ENCODE measurements at places on chromosomes 1 and 21. TPM values are rescaled to one million over a fixed set of nuclear protein-coding genes. Genes with fewer than 3 reads are reported as not detected.

- peaks cover 40% of the 10 kb centered on the region for H3K4me1 ChIP-seq
- no peaks in the 10 kb centered on the region for H3K27me3 ChIP-seq
- DNase-seq = peak; percentile 29
- peak overlapping the region; percentile 12 for H3K27ac ChIP-seq
- H3K4me3 ChIP-seq = no peak overlapping the region
Observed at GRCh38 chr1:22039594-22040285, 12.8 kb upstream of the CDC42 start.

DNA sequence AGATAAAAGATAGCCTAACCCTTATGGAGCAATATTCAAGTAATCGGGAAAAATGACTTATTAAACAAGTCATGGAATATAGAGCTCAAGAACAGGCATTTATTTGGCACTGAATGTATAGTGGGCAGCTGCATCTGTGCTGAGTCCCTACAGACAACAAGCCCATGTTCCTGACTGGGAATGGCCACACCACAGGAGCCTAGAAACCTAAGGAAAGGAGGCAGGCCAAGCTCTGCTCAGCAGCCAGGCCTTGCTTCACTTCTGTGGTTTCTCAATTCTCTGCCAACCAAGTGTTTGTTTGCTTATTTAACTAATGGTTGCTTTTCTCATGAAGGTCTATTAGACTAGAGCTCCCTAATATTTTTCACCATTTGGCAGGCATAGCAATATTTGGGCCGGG, 21.5 kb downstream of the AK2 start:
- H3K4me3 ChIP-seq = no peak overlapping the region
- DNase-seq = no peak
- no peaks in the 10 kb centered on the region for H3K27me3 ChIP-seq
- no peak overlapping the region for H3K27ac ChIP-seq
- H3K36me3 ChIP-seq = peaks cover 75% of the 10 kb centered on the region

The APOBEC4 gene
- total RNA-seq = not detected

DNA sequence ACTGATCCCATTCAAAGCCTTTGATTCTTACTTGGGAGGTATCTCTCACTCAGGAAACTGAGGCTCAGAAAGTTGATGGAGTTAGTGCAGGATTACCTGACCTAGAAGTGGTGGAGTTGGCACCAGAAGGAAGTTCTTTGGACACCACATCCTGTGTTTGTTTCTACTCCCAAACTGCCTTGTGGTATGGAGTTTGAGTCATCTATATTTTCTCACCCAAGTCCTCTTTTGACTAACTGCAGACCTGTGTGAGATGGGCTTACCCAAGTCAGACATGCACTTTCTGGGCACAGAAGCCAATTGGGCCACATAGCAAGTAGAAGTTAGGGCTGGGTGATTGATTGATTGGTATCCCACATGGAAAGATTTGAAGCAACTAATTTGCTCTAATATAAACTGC, 36.1 kb downstream of the FGGY start:
- no peak overlapping the region for H3K4me3 ChIP-seq
- H3K27ac ChIP-seq = no peak overlapping the region
- no peaks in the 10 kb centered on the region for H3K36me3 ChIP-seq
- no peaks in the 10 kb centered on the region for H3K27me3 ChIP-seq
- H3K4me1 ChIP-seq = peaks cover 15% of the 10 kb centered on the region

DNA sequence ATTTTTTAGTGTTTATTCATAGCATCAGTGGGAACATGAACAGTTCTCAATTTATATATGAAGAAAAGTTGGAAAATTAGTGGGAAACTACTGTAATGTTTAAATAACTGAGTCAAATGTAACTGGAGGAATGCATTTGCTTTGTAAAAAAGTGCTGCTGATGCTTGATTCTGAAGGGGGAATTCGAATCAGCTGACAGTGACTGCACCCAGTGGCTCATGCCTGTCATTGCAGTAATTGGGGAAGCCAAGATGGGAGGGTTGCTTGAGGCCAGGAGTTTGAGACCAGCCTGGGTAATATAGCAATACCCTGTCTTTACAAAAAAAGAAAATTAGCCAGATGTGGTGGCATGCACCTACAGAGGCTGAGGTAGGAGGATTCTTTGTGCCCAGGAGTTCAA, 398.4 kb downstream of the ZP4 start:
- H3K27me3 ChIP-seq = no peaks in the 10 kb centered on the region
- no peak overlapping the region for H3K27ac ChIP-seq
- no peak overlapping the region for H3K4me3 ChIP-seq
- no peaks in the 10 kb centered on the region for H3K4me1 ChIP-seq
- H3K36me3 ChIP-seq = 0 out of 2 replicates have a peak, but pooled peaks cover 3% of the 10 kb centered on the region
- peak; percentile 32 for DNase-seq

GRCh38 chr1:18513995-18514394, 33.3 kb downstream of the KLHDC7A start:
- H3K27me3 ChIP-seq = peaks cover 11% of the 10 kb centered on the region
- H3K4me1 ChIP-seq = peaks cover 9% of the 10 kb centered on the region
- DNase-seq = no peak
- no peak overlapping the region for H3K27ac ChIP-seq

The MSTO1 gene
- 46.3 TPM for total RNA-seq

The NEK7 gene
- 13.3 TPM for total RNA-seq

DNA sequence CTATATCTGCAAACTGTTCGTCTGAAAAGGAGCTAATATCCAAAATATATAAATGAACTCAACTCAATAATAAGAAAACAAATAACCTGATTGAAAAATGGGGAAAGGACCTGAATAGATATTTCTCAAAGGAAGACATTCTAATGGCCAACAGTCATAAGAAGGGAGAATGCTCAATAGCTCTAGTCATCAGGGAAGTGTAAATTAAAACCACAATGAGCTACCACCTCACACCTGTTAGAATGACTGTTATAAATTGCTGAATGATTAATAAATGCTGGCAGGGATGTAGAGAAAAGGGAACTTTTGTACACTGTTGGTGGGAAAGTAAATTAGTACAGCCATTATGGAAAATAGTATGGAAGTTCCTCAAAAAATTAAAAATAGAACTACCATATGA, 21.2 kb upstream of the C1orf115 start:
- no peak overlapping the region for H3K4me3 ChIP-seq
- no peak overlapping the region for H3K27ac ChIP-seq
- peaks cover 5% of the 10 kb centered on the region for H3K4me1 ChIP-seq
- no peak for DNase-seq
- peaks cover 4% of the 10 kb centered on the region for H3K36me3 ChIP-seq

The EXOSC10 gene
- total RNA-seq = 73.0 TPM

DNA sequence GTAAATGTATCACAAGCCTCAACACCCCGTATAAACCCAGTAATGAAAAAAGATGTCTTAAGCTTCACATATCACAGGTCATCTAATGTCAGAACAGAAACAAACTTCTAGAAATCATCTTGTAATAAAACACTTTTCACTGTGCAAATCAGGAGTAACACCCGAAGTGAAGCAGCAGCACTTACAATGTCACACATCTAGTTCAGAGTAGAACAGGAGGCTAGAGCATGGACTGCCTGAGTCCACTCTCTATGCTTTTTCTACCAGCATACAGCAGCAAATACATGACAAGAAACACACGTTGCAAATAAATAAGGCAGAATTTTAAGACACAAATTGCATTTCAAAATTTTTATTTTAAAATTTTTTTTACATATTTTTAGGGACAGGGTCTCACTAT, 57.2 kb downstream of the AKT3 start:
- no peak overlapping the region for H3K4me3 ChIP-seq
- no peaks in the 10 kb centered on the region for H3K27me3 ChIP-seq
- no peak for DNase-seq

The FAM151A gene
- 0.11 TPM for total RNA-seq

DNA sequence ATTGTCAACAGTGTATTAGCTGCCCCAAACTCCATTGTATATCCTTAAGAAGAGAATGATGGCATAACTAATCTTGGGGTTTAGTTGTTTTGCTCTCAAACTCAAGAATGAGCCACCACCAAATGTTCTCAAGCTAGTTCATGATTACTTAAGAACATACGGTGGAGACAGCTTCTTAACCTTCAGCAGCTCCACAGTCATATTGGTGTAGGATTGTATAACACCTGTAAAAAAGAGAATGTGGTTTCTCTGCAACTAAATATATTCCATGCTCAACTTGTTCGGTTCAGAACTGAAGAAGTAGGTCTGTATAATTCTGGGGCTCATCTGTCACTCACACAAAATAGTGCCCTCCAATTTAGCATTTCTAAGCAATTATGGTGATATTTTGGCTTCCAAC, 177.9 kb upstream of the DUSP10 start:
- no peaks in the 10 kb centered on the region for H3K27me3 ChIP-seq
- H3K27ac ChIP-seq = no peak overlapping the region
- no peaks in the 10 kb centered on the region for H3K36me3 ChIP-seq
- H3K4me1 ChIP-seq = no peaks in the 10 kb centered on the region
- no peak for DNase-seq
- no peak overlapping the region for H3K4me3 ChIP-seq

GRCh38 chr1:5223206-5223605, 568.8 kb downstream of the AJAP1 start:
- DNase-seq = no peak
- peaks cover 62% of the 10 kb centered on the region for H3K36me3 ChIP-seq
- H3K27ac ChIP-seq = no peak overlapping the region

The CNKSR1 gene
- 20.5 TPM for total RNA-seq

The ZBTB8B gene
- total RNA-seq = 2.7 TPM

DNA sequence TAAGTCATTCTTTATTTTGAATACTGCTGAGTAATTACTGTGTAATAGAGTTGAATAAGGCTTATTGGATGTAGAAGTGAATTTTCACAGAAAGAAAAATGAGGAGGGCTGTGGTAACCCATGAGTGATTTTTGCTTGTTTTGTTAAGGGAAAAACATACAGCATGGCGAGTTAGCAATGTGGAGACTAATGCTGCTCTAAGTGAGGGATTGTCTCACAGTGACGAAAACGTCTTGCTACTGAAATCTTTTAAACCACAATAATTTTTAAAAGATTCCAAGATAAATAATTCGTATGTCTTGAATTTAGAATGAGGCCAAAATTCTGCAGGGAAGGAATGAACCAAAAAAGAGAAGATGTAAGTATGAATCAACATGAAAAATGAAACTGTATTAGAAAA, 16.2 kb upstream of the PLA2G4A start:
- no peaks in the 10 kb centered on the region for H3K27me3 ChIP-seq
- no peaks in the 10 kb centered on the region for H3K36me3 ChIP-seq
- no peak overlapping the region for H3K4me3 ChIP-seq
- DNase-seq = no peak

DNA sequence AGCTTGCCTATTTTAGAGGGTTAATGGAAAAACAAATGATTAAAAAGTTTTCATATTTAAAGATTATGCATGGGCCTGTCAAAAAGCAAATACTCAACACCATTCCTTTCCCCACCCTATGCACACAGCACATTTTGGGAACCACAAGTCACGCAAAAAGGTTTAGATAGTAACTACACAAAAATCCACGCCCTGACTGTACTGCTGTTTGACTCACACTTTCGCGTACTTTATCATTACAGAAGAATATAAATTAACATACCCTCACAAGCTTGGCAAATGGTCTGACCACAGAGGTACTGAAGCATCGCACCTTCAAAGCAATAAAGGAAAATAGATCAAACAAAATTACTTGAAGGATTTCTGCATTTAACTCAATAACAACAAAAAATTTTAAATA, 1.4 kb downstream of the ATP5PO start:
- no peak overlapping the region for H3K27ac ChIP-seq
- H3K4me1 ChIP-seq = peaks cover 15% of the 10 kb centered on the region
- H3K27me3 ChIP-seq = no peaks in the 10 kb centered on the region
- H3K4me3 ChIP-seq = peak overlapping the region; percentile 99
- peaks cover 43% of the 10 kb centered on the region for H3K36me3 ChIP-seq
- DNase-seq = no peak

DNA sequence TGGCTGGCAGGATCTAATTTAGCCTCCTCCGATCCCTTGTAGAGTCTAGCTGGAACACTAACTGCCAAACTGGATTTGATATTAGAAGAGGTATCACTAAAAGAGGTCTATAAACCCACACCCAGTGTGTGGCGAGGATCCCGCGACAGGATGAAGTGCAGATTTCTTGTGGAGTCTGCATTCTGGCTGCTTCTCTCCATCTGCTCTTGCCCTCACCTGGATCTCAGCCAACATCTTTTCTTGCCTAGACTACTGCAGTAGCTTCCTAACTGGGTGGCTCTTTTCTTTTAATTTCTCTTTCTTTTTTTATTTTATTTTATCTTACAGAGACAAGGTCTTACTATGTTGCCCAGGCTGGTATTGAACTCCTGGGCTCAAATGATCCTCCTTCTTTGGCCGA, 48.9 kb upstream of the CAPZB start:
- peaks cover 6% of the 10 kb centered on the region for H3K36me3 ChIP-seq
- no peak for DNase-seq
- no peak overlapping the region for H3K27ac ChIP-seq
- H3K4me1 ChIP-seq = no peaks in the 10 kb centered on the region

DNA sequence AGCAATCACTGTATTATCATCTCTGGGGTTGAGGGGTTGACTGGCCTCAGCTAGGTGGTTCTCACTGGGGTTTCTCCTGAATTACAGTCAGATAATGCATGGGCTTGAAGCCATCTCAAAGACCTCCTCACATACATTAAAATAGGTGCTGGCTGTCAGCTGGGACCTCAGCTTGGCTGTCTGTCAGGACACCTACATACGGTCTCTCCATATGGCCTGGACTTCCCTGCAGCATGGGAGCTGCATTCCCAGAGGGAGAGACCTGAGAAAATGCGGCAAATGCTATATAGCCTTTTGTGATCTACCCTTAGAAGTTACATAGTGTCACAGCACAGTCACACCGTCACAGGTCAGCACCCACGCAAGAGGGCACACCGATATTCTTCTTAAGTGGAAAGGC, 93.6 kb downstream of the TSEN15 start:
- no peak overlapping the region for H3K27ac ChIP-seq
- peaks cover 6% of the 10 kb centered on the region for H3K36me3 ChIP-seq
- DNase-seq = no peak
- H3K27me3 ChIP-seq = peaks cover 7% of the 10 kb centered on the region
- H3K4me3 ChIP-seq = no peak overlapping the region

The IRF6 gene
- total RNA-seq = 16.6 TPM

DNA sequence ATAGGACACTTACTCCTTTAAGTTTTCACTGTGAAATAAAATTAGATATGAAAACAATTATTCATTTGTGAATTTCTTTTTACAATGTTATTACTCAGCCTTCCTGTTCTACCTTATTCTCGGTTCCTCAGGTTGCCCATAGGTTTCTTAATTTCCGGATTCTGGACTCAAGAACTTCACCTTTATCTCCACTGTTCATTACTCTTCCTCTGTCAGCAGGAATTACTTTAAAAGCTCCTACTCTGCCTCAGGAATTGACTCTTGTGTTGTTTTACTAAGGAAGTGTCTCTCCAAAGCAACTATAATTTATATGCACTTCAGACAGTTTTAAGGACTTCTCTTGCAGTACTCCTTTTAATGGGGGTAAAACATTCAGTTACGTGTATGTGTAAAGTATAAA, 123.8 kb downstream of the OSBPL9 start:
- H3K4me3 ChIP-seq = no peak overlapping the region
- no peaks in the 10 kb centered on the region for H3K36me3 ChIP-seq
- H3K27ac ChIP-seq = no peak overlapping the region
- peaks cover 16% of the 10 kb centered on the region for H3K4me1 ChIP-seq

GRCh38 chr21:26776310-26777021, 68.7 kb downstream of the ADAMTS1 start:
- peaks cover 3% of the 10 kb centered on the region for H3K4me1 ChIP-seq
- DNase-seq = no peak
- H3K27ac ChIP-seq = no peak overlapping the region
- 0 out of 2 replicates have a peak, but pooled peaks cover 2% of the 10 kb centered on the region for H3K36me3 ChIP-seq
- no peak overlapping the region for H3K4me3 ChIP-seq
